ENCODE measurements at places on chromosomes 2 and 18.

- DNase-seq: no peak
These were observed 104.9 kb downstream of the C2orf74 start for GRCh38 chr2:61266632-61267505.

DNA sequence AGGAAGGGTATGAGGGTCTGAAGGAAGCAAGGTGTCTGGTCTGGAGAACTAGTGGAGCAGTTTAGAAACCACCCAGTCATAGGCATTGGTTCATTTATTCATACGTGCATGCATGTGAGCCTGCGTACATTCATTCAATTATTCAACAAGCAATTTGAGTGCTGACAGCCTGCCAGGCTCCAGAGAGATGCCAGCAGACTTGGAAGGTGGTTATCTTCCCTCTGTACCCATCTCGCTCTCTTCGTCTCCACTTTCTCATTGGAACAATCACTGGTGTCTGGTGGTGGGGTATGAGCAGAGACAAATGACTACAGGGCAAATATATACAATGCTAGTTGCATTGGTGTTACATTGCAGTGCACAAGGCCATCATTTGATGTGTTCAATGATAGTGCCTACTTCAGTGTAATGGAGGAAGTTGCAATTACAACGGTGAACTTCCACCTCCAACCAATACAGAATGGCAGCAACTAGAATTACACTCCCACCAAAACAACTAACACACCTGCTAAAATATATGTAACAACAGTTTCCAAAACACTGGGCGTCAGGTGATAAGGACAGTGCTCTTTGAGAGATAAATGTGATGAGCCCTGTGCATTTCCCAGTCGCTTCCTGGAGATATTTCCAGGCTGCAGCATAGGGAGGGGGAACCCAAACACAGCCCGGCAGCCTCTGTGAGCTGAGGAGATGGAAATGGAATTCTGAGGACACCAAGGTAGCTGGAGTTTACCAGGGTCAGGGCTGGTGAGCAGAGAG is 32.6 kb upstream of the CNGA3 start:
- no peak for DNase-seq

DNA sequence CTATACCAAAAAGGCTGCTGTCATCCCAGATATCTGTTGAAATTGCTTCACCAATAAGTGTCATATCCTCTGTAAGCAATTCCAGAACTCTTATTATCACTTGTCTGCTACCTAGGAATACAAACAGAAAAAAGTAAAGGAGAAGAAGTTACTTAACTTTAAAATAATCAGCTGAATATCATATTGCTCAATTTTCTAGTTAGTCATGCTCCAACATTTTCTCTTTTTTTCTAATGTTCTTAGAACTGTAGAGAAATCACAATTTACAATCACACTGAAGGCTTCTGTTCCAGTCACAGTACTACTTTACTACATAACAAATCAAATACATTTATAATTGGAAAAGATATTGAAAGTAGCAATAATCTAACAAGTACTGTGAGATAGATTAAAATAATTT is 17.4 kb downstream of the RTTN start:
- no peak for DNase-seq

GRCh38 chr2:153509133-153509532 is 30.6 kb upstream of the RPRM start:
- DNase-seq: no peak

DNA sequence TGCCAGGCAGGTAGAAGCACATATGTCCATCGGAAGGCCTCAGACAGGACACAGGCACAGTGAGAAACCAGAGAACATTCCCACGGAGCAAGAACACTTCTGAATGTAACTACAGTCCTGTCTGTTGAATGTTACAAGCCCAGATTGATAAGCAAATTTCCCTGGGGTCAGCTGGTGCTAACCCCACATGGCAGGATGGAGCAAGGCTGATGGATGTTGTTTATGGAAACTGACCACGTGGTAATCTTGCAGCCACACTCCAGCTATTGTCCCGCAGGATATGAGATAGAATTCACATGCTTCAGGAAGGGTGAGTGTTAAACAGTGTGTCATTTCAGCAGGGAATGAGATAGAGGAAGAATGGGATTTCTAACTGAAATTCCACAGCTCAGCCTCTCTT is 138.8 kb upstream of the COPS8 start:
- DNase-seq: no peak

GRCh38 chr18:22149710-22150109 is 19.7 kb upstream of the GATA6 start:
- DNase-seq: no peak

- no peak for DNase-seq
These were observed 679 bp upstream of the WDR75 start for GRCh38 chr2:189440644-189440946.

GRCh38 chr2:27773959-27774358 is 2.4 kb downstream of the MRPL33 start:
- DNase-seq: no peak

- DNase-seq: no peak
These were observed 593.9 kb upstream of the ZNF804A start for GRCh38 chr2:184004289-184004947.

DNA sequence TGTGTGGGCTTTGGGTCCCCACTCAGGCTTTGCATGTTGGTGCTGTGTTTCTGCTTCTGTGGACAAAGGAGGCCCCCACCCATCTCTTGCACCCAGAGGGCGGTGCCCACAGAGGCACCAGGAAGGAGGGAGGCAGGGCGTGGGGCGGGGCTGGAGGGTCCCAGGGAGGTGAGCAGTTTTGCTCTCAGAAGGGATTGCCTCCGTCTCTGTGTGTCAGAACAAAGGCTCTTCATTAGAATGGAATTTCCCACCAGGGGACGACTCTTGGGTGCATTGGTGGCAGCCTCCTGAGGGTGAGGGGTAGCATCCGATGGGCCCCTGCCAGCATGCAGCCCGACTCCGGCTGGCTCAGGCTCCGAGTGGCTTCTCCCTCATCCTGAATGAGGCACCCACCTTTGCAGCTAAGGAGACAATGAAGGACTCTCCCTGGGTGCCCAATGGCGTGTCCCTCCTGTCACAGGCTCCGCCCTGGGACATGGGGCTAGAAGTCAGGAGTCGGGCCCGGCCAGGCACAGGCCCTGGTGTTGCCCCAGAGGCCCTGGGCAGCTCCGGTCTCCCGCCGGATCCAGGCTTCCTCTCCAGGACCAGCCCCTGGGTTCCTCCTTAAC is 7.0 kb upstream of the ERFE start:
- no peak for DNase-seq

GRCh38 chr2:138881126-138881525 is 100.9 kb upstream of the NXPH2 start:
- DNase-seq: no peak

DNA sequence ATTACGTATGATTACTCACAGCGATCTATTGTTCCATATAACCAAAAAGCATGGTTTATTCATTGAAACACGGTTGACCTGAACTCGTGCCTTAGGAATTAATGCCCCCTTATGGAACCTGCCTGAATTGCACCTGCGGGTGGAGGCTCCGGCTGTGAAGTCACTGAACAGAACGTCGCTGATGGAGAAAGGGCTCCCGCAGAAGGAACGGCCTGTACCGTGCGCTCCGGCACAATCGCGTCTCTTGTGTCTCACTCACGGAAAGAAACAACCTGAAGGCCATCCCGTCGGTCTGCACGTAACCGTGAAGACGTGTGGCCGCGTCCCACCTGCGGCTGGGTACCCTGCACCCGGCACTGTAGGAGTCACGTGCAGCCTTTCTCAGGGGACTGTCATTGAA is 133.1 kb downstream of the NFATC1 start:
- DNase-seq: no peak

DNA sequence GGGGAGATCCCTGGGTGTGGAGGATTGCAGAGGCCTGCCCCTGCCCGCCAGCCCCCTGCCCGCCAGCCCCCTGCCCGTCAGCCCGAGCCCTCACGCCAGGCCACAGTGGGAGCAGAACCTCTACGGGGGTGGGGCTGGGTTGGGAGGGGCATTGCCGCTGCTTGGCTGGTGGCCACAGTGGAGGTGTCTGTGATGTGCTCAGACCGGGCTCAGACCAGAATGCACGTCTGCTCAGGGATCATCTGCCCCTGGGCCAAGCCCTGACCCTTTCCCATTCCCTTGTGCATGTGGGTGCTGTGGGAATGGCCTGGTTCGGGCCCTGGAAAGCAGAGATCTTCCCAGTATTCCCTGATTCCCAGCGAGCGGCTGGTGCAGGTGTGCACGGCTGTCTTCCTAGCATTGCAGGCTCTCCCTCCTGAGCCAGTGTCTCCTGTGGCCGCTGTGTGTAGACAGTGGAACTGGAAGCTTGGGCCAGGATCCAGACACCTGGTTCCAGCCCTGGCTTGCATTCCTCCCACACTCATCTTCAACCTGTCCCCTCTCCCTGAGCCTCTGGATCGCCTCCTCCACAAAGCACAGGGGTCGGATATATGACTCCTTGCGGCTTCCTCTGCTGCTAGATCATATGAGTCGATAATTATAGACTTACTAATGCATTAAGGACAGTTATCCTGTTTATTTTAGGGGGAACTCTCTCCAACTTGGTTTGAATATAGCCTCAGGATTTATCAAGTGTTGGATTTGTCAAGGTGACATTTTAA is 161.6 kb downstream of the LDLRAD4 start:
- DNase-seq: no peak

- DNase-seq: no peak
These were observed 46.7 kb downstream of the RPL37A start for GRCh38 chr2:216545359-216545758.

GRCh38 chr18:47680488-47680887 is 250.0 kb downstream of the SMAD2 start:
- no peak for DNase-seq

- DNase-seq: no peak
These were observed 7.2 kb downstream of the PSMD14 start for GRCh38 chr2:161315380-161315779.

DNA sequence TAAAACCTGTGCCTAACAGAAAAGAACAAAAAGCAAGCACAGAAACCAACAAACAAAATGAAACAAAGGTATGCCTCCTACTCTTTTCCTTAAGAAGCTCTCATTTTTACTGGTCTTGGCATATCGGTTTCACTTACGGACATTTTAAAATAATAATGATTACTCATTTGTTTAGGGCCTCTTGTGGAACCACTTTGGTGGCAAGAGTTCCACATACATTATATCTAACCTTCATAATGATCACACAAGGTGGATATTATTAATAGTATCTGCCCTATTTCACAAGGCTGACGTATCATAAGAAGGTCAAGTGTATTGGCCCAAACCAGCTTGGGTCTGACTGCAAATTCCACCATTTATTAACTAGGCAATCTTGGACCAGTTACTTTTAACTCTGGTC is 304.7 kb downstream of the TCF4 start:
- DNase-seq: no peak

DNA sequence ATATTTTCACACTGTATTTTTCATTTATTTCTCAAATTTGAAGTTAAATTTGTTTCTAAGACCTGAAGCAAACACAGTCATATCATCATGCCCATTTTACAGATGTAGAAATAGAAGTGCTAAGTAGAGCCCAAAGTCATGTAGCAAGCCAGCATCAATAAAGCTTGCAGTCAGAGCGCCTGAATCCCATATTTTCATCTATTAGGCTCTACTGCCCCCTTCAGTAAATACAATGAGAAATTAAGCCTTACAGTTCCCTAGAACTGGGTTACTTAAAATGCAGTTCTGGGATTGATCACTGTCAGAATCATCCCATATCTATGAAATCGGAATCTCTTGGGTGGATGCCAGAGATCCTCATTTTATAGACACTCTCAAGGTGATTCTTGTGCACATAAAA is 419.9 kb downstream of the TGIF1 start:
- no peak for DNase-seq

- DNase-seq: no peak
These were observed 10.0 kb upstream of the DIS3L2 start for GRCh38 chr2:231951452-231952035.

DNA sequence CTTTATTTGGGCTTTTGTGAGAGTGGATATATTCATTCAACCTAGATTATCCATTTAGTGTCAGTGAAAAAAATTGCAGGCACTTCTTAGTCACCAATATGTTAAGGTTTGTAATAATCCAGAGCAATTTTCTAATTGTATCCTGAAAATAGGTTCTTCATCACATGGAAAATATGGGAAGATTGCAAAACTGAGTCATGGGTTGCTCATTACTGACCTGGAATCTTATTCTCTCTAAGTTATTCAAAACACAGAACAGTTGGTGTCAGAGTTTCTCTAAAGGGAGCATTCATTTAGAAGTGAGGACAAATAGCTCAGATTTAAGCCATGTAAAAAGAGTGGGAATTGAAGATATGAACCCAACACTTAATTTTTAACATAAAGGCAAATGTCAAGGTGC is 181.3 kb downstream of the IKZF2 start:
- DNase-seq: no peak

GRCh38 chr18:65365245-65365980 is 385.4 kb upstream of the CDH7 start:
- DNase-seq: no peak

- DNase-seq: no peak
These were observed 155.5 kb downstream of the CNTNAP5 start for GRCh38 chr2:124180635-124181034.

DNA sequence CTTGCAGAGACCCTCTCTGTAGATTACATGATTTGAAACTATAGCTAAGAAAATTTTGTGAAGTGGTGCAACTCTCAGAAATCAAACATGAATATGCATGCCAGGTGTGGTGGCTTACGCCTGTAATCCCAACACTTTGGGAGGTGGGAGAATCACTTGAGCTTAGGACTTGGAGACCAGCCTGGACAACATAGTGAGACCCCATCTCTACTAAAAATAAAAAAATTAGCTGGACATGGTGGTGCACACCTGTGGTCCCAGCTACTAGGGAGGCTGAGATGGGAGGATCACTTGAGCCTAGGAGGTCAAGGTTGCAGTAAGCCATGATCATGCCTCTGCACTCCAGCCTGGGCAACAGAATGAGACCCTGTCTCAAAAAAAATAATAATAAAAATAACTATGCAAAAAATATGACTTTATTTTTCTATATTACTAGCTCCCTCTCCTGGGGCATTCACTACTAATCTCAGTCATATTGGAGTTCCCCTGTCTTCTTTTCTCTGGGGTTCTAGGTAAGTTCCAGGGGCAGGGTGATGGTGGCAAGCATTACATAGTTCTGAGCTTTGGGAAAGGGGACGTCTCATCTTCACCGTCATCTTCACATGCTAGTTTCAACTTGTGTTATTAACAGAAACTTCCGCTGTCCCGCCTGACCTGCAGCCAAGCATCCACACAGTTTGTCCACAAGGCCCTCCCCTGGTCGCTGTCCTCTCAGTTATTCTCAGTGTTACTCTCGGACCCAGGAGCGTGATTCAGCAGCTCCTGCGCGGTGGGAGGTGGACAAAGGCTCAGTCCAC is 96.8 kb upstream of the MBOAT2 start:
- DNase-seq: no peak

Data from left cardiac atrium (tissue), 4 donors.